ENCODE measurements at places on chromosomes 16 and 17.

- no peak for DNase-seq
Observed at GRCh38 chr16:21341101-21341500, 63.0 kb upstream of the CRYM start.

DNA sequence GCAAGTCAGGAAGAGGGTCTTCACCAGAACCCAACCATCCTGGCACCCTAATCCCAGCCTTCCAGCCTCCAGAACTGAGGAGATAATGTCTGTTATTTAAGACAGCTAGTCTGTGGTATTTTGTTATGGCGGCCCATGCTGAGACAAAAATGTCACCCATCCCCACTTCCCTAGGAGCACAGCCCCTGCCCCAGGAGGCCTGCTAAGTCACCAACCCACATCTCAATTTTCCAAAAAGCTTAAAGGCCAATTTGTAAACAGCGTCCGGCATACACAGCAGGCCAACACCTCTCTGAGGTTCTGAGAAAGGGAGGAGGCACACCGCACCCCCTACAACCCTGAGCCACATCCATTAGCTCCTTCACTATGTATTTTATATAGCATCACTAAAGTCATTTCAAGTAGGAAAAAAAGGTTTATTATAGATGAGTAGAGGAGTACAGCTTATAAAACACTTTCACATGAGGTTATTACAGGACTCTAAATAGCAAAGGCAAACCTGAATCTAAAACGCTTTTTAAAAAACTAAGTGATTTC lies 6.9 kb downstream of the TMEM170A start:
- DNase-seq: no peak

DNA sequence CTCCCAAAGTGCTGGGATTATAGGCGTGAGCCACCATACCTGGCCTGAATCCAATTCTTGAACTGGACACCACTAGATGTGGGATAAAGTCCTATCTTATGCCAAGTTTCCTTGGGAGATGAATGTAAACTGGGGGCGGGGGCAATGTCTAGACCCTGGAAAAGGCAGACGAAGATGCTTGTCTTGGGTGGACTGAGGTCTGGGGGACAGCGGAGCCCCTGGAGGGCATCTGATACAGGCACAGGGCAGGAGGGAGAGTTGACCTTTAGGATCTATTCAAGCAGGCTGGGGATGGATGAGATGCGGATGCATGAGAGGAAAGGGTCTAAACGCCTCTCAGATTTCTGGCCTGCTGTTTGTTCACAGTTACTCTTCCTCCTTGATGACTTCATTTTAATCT lies 11.7 kb downstream of the C1QTNF1 start:
- no peak for DNase-seq

GRCh38 chr17:82577300-82577699 lies 57.8 kb downstream of the FOXK2 start:
- no peak for DNase-seq

DNA sequence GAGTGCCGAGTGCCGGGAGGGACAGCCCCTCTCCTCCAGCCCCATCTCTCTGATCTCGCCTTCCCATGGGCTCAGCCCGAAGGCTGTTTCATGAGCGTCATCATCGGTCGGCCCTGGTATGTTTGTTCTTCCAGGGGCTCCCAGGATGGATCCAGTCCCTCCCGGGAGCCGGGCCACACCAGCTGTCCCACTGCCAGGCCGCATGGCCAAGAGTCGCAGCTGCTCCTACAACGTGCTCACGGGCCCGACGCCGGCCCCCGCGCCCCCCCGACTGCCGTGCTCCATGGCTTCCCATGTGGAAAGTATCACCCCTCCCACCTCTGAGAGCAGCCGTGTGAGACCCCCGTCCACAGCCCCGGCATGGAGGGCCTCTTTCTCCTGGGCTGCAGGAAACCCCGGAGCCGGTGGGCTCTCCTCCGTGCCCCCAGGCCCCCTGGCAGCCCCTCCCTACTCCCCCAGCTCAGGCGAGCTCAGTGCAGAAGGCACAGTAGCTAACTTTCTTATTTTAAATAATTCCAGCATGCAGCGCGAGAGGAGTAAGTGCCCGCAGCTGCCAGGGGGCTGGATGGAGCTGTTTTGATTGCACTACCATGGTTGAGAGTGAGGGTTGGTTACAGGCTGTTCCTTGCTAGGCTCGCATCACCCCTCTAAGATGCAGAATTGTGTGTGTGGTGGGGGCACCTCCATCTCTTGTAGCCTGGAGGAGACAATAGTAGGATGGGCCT lies 26.6 kb upstream of the GSE1 start:
- DNase-seq: no peak

GRCh38 chr17:35809855-35810461 lies 674 bp downstream of the TAF15 start:
- DNase-seq: no peak

GRCh38 chr16:69273009-69273408 lies 38.1 kb upstream of the VPS4A start:
- DNase-seq: no peak

GRCh38 chr17:45129940-45130680 lies 2.2 kb downstream of the PLCD3 start:
- DNase-seq: no peak

DNA sequence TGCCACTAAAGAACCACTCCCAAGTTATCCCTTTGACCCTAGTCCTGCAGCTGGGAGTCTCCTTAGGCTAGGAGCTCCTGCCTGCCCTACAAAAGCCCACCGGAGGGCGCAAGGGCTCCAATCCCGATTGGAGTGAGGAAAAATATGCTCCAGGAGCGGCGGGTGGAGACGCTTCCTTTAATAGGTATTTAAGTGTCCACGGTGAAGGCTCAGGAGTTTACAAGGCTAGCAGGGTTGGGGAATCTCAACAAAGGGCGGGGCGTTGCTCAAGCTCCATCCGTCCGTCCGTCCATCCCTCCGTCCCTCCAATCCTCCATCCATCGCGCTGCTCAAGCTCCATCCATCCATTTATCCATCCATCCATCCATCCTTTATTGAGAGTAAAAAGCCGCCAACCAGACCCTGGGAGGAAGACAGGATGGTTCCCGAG lies 556 bp upstream of the SPNS1 start:
- DNase-seq: peak; percentile 31

- no peak for DNase-seq
Observed at GRCh38 chr16:62816971-62817519, 780.8 kb upstream of the CDH8 start.

DNA sequence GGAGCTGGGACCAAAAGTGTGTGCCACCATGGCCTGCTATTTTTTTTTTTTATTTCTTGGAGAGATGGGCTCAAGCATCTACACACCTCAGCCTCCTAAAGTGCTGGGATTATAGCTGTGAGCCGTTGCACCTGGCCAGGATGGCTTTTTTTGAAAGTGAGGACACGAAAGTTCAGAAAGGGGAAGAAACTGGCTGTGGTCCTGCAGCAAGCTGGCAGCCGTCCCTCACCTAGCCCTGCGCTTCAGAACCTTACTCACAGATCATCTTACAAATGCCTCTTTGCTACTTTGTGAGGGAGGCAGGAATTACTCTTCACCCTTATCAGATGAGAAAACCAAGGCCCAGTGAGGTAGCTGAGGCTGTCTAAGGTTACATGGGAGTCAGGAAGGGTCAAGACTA lies 4.5 kb upstream of the PPY start:
- no peak for DNase-seq

DNA sequence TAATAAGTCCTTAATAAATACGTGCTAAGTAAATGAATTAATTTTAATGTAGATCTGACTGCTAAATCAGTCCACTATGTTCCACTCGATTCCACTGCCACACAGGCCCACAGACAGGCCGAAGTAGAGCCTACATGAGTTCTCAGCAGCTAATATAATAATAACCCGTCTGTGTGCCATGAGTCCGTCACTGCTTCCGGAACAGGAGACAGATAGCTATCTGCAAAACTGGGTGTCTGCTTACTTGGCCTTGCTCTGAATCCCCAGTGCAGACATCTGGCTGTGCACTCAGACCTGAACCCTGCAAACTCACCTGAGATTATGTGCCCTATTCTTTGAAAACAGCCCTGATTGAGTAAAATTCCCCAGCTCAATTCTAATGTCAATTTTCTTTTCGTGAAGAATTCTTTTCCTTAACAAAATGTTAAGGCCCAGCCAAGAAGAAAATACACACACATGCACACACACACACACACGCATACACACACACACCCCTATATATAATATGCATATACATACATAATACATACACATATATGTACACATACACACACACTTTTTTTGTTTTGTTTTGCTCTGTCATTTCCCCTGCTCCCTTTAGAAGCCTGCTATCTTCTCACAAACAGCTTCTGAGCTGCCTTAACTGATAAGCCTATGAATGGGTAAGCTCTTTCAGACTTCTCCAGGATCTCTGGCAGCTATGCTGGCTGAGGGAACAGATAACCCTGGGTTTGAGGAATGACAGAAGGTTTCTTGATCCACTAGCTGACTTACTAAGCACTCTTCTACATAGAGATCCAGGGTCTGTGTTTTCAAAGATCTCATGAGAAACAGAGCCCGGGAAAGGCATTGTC lies 39.8 kb upstream of the TOM1L1 start:
- no peak for DNase-seq

DNA sequence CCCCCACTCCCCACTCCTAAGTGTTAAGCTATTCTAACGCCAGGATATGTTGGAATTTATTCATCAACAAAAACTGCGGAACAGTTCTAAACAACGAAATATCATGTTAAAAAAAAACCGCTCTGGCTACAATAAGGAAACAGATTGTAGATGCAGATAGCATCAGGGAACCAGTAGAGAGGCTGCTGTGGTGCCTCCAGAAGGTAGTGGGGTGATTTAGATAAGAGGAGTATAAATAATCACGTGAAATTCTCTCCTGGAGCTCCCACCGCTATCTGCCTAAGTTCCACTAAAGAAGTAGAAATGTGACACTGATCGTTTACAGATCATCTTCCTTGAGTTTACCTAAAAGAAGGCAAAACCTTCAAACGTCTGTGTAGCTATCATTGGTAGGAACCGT lies 8.0 kb downstream of the AHSP start:
- no peak for DNase-seq

DNA sequence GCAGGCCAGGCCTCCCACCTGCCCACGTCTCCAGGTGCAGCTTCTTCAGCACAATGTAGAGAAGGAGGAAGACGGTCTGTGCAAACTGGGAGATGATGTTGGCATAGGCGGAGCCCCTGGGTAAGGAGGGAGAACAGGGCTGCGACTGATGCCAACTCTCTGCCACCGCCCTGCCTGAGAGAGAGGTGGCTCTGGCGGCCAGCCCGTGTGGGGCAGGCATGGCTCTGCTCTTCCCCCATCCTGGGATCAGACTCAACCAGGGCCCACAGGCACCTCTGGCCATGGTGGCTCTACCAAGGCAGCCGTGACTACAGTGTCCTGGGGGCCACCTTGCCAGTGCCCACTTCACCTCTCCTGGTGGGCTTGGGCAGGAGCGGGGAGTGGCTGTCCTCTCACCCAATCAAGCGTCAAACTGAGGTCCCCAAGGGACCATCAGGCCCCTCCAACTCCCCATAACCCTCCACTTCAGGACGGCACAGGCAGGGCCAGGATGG lies 8.6 kb downstream of the SLC47A2 start:
- no peak for DNase-seq

GRCh38 chr16:938752-939151 lies 32.0 kb downstream of the LMF1 start:
- DNase-seq: no peak

DNA sequence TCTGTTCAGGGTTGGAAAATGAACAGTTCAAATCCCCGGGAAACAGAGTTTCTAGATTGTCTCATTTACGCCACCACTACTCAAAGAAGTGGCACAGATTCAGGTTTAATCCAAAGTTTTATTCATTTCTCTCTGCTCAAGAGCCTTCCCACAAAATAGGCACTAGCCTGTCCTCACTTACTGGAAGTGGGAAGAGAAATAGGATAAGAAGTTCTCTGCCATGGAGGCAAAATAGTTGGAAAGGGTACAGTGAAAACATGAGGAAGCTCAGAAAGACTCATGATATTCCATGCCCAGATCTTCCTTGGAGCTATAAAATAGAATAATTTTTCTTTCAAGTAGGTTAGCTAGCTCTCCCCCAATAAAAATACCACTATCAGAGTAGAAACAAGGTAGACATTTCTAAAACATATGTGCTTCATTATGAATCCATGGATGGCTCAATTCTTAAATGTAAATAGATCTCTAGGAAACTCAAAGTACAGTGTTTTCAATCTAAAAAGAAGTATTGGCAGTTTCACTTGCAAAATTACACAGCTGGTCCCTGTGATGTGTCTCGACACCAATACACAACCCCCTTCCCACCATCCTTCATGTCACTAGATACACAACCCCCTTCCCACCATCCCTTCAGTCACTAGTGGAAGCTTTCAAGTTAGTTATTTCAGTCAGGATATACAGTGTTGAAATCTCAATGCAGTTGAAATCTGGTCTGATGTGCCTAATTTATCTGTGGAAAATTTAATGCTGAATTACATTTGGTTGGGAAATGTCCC lies 125.8 kb downstream of the TRIM37 start:
- no peak for DNase-seq

DNA sequence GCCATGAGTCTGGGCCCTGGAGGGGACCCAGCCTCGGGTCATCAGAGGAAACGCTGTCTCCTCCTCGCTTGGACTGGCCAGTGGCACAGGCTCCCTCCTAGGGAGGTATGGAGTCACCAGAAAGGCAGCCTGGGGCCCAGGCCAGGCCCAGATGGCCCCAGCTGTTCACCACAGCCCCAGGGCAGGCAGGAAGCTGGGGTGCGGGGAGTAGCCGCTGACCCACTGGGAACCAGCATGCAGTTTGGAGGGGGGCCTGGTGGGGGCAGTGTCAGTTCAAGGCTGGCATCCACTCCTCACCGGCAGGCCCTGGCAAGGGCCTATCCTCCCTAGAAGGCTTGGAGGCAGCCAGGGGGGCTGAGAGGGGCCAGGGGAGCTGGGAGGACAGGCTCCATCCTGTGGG lies 48.8 kb downstream of the SDK2 start:
- peak; percentile 8 for DNase-seq

DNA sequence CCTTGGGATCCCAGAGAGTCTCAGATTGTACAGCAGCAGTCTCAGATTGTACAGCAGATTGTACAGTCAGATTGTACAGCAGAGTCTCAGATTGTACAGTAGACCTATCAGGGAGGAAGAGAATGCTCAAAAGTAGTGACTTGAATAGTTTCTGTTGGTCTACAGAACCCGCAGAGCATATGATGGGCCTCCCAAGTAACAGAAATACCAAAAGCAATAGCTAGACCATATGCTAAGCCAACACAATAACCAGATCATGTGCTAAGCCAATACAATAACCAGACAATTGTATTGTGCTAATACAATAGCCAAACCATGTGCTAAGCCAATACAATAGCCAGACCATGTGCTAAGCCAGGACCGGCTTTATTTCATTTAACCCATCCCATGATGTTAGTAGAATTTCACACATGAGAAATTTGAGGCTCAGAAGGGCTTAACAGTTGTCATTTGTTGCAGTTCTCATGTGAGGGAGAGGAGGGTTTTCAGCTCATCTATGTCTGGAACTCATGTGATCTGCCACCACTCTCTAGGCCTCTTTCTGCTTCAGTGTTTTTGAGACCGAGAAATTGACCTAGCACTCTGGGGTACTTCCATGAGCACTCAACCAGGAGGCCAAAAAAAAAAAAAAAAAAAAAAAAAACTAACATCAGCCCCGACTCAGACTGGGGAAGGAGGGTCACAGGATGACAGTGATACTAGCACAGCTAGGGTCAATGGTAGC lies 144.0 kb downstream of the SOX9 start:
- DNase-seq: no peak
